ENCODE measurements at places on chromosomes 3 and 15. TPM values are rescaled to one million over a fixed set of nuclear protein-coding genes. Genes with fewer than 3 reads are reported as not detected.

CPN2 gene
- not detected for total RNA-seq

MYL3 gene
- total RNA-seq, result not detected

TGM5 gene
- total RNA-seq, result not detected

CLSTN2 gene
- 0.74 TPM for total RNA-seq

CDCP1 gene
- total RNA-seq, result 0.26 TPM

RBSN gene
- total RNA-seq, result 25.7 TPM

BFSP2 gene
- not detected for total RNA-seq

OIP5 gene
- total RNA-seq, result 2.7 TPM

ACP3 gene
- total RNA-seq, result 0.44 TPM

DISP2 gene
- 3.6 TPM for total RNA-seq

TIMP4 gene
- 0.69 TPM for total RNA-seq

KY gene
- not detected for total RNA-seq

All from endothelial cell (in vitro differentiated cells).